ENCODE measurements at places on chromosomes 7 and 10.

DNA sequence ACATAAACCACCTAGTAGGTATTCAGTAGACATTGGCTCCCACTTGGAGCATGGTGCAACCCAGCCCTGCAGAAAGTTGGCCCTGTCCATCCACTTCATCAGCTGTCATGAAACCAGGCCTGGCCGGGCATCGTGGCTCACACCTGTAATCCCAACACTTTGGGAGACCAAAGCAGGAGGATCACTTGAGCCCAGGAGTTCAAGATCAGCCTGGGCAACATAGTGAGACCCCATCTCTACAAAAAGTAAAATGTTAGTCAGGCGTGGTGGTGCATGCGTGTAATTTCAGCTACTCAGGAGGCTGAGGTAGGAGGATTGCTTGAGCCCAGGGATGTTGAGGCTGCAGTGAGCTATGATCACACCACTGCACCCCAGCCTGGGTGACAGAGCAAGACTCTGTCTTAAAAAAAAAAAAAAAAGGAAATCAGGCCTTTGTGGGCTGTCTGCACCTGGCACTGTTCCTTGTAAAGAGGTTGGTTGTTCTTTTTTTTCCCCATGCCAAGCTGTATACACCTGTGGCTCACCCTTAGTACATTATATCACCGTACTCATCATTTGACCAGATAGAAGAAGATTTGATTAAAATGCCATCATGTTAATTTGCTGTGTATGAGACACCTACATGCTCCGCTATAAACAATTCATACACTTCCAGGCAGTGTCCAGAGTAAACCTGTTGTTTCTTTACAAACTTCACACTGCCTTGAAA lies 45.4 kb upstream of the GRID1 start:
- no peak for DNase-seq

DNA sequence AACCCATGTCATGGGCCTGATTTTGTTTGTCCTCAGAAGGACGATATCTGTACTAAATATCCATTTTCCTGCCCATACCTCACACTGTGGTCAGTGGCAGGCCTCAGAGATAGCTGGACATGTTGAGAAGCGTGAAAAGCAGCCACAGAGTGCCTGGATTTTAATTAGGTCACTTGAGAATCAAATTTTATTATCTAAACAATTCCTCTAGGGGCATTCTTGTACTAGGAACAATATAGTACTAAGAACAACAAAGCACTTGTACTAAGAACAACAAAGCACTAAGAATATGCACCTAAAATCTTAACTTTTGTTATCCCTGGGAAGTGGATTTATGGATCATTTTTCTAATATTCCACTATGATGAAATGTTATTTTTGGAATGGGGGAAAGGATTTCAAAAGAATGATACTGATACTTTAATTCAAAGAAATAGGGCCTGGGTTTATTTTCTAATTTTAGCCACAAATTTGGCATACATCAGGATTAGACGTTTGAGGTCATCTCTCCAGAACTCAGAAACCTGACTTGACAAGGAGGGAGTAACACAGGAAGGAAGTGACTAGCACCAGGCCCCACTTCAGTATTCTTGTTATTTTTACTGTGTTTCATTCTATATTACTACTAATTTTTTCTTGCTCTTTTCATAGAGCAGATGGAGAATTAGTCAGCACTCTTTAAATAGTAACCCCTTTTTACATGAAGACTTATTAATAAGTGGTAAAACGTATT lies 112.2 kb downstream of the EXOC4 start:
- no peak for DNase-seq

DNA sequence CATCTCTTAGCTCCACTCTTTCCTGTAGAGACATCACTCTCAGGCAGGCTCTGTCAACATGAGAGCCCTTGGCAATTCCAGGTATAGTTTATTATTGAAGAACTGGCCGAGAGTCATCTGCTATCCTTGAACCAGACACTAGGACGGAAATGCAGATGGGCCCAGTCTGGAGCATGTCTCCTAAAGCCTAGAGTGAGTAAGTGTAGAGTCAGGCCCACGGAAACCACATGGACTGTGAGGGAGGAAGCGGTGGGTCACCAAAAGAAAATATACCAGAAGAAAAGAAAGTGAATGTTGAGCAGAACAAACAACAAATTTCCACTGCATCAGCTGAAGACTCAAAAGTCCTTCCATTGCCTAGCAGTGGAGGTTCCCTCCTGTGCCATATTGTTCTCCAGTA lies 15.7 kb upstream of the RELN start:
- no peak for DNase-seq

DNA sequence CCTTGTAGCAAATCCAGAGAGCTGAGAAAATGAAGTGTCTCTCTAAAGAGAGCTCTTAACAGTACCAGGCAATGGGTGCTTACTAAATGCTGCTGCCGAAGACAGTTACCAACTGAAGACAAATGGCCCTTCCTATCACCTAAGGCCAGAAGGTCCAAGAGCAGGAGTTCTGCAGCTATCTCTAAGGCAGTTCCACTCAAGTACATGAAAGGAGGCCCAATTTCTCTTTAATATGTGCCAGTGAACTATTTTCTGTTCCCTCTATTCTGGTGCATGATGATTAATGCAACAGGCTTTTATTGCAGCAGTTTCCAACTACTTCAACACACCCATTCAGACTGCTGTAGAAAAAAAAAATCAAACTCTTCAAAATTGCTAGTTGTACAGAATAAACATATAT lies 122.5 kb downstream of the SLC25A13 start:
- DNase-seq, result no peak

DNA sequence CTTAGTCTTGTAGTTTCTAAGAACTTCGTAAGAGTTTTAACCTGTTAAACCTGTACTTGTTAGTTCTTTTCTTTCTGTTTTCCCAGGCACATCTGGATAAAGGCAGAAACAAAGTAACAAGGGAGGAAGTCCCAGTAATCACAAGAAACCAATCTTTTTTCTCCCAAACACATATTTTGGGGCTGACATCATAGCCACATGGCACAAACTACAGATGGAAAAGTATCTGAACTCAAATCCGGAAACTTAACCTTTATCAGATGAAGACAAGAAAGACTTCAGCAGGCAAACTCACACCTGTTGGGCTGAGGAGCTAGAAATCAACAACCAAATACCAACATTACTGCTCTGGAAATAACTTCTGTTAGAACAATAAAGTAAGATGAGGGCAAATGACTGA lies 67.1 kb downstream of the CUBN start:
- no peak for DNase-seq

GRCh38 chr10:81603106-81603620 lies 271.8 kb upstream of the NRG3 start:
- DNase-seq, result no peak

- no peak for DNase-seq
Measured at GRCh38 chr7:16652888-16653287, 6.9 kb downstream of the BZW2 start.

DNA sequence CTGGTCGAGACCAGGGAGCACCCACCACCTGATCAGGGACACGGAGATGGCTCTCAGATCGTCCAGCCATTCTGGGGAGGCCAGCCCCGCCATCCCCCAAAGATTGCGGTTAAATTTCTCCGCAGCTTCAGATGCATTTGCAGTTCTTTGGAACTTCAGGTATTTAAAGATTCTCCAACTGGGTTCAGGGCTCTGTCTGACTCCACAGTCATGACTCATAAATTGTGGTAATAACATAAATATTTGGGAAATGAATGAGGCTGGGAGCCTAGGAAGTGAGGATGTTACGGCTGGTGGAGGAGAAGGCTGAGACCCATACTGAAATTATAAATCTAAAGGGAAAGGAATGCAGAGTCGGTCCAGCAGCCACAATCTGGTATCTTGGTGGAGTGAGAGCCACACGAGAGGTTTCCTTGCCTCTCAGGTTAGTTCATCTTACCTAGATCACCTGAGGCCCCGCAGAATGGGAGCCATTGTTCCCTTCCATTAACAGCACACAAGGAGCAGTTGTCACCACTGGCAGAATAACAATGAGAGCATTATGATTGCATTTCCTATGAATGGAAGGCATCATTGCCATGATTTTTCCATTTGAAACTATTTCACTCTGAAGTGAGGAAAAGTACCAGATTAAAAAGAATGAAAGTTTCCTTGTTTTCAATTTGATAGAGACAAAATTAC lies 26.7 kb upstream of the DNAJB6 start:
- DNase-seq, result no peak
